ENCODE measurements at places on chromosomes 7 and 10. TPM values are rescaled to one million over a fixed set of nuclear protein-coding genes. Genes with fewer than 3 reads are reported as not detected.

The GIMAP2 gene
- total RNA-seq: 0.17 TPM

The JCAD gene
- total RNA-seq: 4.3 TPM

The CALCR gene
- total RNA-seq: not detected

The GRM8 gene
- not detected for total RNA-seq

The GJD4 gene
- total RNA-seq: not detected

The ACTA2 gene
- total RNA-seq: 53.0 TPM

The TMEM225B gene
- 1.3 TPM for total RNA-seq

The ETV1 gene
- 28.7 TPM for total RNA-seq

The SFRP4 gene
- total RNA-seq: 0.32 TPM

The HSPA12A gene
- 1.4 TPM for total RNA-seq

The FLNC gene
- total RNA-seq: 209 TPM

The CPA4 gene
- total RNA-seq: 2.7 TPM

The PNLIPRP2 gene
- not detected for total RNA-seq

The CALML3 gene
- total RNA-seq: not detected

The NEUROD6 gene
- total RNA-seq: not detected

The SMNDC1 gene
- total RNA-seq: 6.1 TPM

The ITGB8 gene
- 51.7 TPM for total RNA-seq

The SPDYE2B gene
- not detected for total RNA-seq

All from bronchial smooth muscle cell (primary cell).